ENCODE measurements at places on chromosomes 1 and 21.

GRCh38 chr1:204971517-204972336 lies 71.3 kb upstream of the CNTN2 start:
- no peak for DNase-seq

GRCh38 chr1:15288173-15288926 lies 41.3 kb downstream of the FHAD1 start:
- DNase-seq, result peak; percentile 56

DNA sequence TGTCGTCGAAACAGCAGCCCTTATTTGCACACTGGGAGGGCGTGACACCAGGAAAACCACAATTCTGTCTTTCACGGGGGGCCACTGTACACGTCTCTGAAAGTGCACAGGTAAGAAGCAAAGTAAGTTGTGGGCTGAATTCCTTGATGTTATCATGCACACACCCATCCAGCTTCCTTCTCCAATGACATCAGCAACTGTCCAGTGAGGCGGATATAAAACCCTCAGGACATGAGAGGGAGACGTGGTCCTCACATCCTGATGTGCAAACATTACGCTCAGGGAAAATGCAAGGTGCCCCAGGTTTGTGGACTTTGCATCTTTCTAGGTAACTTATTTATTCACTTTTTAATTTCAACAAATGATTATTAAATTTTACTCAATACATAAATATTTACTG lies 3.0 kb downstream of the TFF1 start:
- DNase-seq, result no peak

- DNase-seq, result no peak
Measured at GRCh38 chr1:221240690-221241089, 361.4 kb downstream of the HLX start.

DNA sequence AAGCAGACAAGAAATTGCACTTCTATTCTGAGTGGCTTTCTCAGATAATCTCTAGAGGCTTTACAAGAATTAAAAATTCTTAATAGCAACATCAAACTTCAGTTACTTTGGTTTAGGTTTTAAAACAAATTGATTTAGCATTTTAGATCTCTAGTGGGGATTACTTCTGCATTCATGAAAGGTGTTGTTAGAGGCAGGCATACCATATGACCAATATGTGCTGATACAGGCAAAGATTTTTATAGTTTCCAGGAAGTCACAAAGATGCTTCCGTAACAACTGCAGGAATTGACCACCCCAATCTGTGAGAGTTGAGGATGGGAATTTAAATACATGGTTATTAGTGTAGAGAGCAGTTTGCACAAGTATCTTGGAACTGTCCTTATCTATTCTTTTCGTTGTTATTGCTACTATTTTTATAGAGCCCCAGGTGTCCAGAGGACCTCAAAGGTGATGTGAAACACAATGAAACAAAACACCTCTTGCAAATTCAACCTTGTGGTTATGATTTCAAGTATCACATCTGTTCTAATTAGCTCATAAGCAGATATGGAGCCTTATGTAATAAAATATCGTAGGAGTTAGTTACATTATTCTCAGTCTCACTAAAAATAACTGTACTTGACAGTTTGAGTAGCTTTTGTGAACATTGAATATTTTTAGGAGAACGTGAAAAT lies 512.7 kb upstream of the ADGRL4 start:
- no peak for DNase-seq

- no peak for DNase-seq
Measured at GRCh38 chr1:117147341-117147831, 25.8 kb upstream of the TRIM45 start.

DNA sequence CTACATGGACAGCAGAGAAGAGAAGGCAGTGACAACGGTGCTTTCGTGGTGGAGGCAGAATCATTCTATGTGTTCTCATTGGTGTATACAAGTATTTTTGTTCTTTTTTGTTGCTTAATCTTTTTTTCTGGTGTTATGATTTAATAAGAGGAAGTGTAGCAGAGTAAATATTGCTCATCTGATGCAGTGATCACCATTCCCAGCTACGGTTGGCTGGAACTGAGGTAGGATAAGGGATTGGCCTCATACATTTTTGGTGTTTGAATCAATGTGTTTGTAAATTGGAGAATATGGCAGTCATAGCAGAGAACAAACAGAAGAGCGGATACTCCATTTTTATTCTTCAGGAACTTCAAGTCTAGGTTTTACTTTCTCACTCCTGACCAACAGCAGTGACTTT lies 76.6 kb downstream of the UBE2U start:
- DNase-seq, result no peak

GRCh38 chr1:207990455-207990854 lies 79.5 kb upstream of the CD34 start:
- DNase-seq, result no peak

DNA sequence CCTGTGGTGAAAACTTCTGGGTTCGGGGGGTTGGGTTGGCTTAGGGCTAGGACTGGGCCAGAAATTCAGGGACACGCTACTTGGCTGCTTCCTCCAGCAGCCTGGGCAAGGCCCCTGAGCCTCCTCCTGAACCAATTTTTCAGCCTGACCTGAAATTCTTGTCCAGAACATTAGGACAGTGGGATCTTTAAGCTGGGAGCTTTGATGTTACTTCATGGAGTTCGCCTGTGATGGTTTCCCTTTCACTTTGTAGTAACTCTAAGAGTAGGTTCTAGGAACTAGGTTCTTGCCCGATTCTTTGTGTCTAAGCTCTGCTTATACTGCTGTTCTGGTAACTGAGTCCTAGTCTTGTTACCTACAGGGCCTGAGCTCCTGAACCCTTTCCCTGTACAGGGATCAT lies 75.3 kb downstream of the S1PR1 start:
- DNase-seq, result no peak

DNA sequence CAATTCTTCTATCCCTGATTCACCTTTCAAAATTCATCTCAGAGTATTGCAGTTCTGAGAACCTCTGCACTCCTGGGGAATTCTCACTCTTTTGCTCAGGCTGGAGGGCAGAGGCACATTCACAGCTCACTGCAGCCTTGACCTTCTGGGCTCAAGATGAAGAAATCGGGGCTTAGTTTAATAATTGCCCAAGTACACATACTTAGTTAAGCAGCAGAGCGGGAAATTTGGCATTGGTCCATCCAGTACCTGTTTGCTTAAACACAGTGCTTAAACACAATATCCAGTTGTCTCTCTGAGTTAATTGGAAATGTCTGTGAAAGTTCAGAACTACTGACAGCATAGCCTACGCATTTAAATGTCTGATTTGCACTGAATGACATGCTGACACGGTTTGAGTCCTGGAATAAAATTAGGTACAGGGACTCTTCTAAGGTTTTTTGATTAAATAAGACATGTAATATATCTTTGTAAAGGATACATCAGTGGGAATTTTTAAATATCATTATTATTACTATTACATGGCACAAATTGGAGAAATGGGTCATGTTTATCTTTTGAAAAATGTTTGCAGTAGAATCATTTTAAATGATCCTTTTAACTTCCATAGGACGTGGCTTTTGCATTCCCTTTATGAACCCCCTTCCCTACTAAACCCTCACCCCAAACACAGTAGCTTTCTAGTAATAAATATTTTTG lies 337.4 kb downstream of the SRGAP2C start:
- peak; percentile 4 for DNase-seq

DNA sequence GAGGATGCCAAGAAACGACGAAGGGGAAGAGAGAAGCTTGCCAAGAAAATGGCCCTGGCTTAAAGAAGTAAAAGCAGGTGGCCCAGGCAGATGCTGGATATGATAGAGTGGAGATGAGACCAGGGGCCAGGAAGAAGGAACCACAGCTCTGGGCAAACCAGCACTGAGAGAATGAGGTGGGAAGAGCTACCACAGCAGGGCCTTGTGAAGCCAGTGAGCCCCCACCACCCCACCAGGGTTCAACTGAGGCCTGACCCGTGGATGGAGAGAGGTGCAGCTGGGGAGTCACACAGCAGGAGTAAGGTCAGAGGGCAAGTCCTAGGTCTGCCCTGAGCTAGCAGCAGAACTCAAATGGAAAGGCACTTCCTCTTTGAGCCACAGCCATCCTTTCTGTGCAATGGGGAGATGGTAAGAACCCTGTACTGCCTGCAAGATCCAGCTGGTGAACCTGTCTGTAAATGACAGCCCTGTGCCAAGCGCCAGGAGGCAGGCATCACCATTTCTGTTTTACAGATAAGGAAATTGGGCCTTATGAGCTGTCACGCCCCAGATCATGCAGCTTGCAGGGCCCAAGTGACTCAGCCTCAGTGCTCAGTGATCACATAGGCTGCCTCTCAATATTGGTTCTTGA lies 8.5 kb downstream of the SH3BGRL3 start:
- no peak for DNase-seq

Measured in NCI-H2171 treated with DMSO at 0.1 percent for 48 hours (cell line).